Muscle of arm (tissue), 14 donors: ENCODE measurements at places on chromosomes 5 and 9.

DNA sequence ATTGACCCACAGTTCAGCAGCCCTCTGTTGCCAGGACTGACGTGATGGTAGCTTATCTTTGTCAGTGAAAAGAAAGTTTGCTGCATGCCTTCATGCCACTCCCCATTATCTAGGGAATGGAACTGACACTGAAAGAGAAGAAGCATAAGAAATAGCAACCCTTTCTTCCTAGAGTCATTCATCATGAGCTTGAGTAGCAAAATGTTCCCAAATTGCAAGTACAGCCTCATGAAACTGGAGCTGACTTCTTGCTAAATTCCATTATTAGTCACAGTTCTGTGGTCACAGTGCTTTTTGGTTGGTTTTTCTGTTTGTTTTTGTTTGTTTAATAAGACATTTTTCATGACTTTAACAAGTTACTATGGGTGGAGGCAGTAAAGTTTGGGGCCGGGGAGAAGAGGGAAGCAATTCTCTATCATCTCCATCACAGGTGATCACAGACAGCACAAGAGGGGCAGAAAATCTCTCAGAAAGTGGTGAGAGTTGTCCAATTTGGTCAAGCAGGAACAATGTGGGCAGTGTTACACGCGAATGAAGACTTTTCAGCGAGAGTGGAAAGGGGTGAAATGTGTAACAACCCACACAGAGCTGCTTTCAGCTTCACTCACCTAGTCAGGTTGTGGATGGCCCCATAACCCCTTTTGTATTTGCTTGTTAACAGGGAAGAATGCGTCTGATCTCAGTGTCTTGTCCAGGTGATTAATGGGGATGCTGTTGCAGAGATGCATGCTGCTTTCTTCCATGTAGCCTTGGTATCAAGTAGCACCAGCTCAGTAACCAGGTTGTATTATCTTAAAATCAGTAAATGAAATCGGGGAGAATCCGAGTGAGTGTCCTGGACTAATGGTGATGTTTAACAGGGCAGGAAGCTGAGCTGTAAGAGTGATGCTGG, 440.4 kb downstream of the DMRT2 start:
- no peak for DNase-seq

GRCh38 chr5:33891788-33892619, at the start of gene ADAMTS12:
TSS of gene ADAMTS12 (minus strand) at chr5:33891990. CDS start at chr5:33891856, 134 bp downstream.
- DNase-seq = peak; percentile 78

GRCh38 chr5:38234737-38235136, 23.6 kb upstream of the EGFLAM start:
- DNase-seq = no peak

- no peak for DNase-seq
Measured at GRCh38 chr5:82793808-82794419, 283.3 kb downstream of the TMEM167A start.

DNA sequence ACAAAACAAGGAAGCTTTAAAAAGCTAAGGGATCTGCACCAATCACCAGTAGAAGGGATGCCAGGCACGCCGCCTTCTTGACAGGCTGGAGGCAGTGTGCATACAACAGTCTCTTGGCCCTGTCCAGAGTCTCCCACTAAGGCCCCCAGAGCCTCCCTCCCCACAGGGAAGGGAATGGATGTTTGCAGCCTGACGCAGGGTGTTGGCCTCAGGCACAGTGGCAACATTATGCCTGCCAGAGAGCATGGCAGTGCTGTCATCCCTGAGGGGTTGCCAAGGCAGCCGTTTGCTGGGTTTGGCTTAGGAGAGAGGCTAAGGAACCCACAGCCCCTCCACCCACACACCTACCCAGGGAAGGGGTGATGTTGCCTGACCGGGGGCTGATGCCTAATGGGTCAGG, 4.8 kb downstream of the HBEGF start:
- no peak for DNase-seq

GRCh38 chr9:110069326-110070248, 138.4 kb downstream of the C9orf152 start:
- no peak for DNase-seq

DNA sequence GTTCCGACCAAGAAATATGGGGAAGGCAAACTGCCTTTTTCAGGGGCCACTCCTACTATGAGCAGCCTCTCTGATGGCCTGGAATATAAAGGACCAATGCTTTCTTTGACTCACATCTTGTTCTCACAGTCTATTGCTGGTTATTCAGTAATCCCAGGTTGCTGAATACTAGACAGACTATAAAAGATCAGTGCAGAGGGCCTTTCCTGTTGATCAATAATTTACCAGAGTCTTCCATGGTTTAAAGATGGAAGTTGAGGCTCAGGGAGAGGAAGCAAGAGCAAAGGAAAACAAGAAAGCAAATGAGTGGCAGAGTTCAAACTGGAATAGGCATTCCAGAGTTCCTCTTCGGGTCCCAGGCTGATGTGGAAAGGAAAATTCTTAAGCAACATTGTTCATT, 62.9 kb downstream of the FBXO38 start:
- no peak for DNase-seq

- DNase-seq = no peak
Measured at GRCh38 chr5:113615708-113616107, 102.2 kb downstream of the YTHDC2 start.

DNA sequence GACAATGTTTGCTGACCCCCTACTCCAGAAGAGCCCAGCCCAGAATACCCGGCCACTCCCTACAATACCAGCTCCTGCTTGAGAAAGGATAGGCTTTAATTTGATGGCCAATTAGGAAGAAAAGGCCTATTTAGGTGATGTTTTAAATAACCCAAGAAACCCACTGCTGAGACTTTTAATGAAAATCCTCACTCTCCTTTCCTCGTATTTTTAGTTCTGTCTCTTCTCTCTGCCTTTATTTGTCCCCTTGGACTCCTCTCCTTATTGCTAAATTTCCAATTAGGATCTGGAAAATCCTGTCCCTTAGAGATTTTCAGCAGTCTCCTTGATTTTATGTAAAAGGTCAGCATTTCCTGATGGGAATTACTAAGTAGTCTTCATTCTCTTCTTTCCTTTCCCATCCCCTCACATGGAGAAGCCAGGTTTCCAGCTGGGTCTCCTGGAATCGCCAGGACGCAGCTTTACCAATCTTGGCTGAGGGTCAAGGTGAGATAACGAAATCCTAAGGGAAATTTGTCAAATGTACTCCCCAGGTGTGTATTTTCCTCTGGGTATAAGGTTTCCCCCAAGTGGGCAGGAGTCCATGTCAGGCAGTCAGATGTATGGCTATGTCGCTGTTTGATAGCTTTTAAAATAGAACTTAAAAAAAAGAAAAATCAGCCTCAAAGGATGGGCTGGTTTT, 11.7 kb downstream of the STC2 start:
- DNase-seq = no peak

DNA sequence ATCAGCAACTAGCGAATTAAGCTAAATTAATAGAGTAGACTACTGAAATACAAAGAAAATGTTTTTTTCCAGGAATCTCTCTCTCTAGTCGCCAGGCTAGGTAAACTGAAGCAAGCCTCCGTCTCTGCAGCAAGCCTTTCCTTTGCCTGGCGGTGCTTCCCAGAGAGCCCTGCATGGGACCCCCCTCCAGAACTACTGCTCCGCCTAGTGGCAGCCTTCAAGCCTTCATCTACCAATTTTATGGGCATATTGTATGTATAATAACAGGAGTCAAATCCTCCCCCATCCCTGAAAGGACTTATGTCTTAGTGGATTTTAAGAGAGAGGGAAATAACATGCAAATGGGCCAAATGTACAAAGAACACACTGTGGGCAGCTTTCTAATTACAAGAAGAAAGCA, 241.9 kb downstream of the SAXO1 start:
- DNase-seq = no peak

- DNase-seq = no peak
Measured at GRCh38 chr9:35757226-35757891, 3.3 kb upstream of the MSMP start.

GRCh38 chr9:88013035-88013434, 38.7 kb upstream of the CDK20 start:
- no peak for DNase-seq

DNA sequence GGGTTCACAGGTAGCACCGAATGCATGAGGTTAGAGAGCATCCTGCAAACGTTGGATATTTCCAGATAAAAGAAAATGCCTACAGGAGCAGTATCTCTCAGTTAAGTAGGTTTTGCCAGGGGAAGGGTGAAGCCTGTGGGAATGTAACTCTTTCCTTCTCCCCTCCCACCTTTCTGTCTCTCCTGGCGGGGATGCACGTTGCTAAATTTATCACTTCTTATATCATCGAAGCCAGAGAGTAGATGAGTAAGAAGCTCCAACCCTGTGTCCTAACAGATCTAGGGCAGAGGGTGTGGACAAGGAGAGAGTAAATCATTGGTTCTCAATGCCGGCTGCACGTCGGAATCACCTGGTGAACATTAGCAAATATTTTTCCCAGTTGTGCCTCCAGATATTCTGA, 457.5 kb downstream of the ENC1 start:
- no peak for DNase-seq

GRCh38 chr9:109468927-109469326, 29.2 kb downstream of the PTPN3 start:
- no peak for DNase-seq
